ENCODE measurements at places on chromosomes 1 and 21.

DNA sequence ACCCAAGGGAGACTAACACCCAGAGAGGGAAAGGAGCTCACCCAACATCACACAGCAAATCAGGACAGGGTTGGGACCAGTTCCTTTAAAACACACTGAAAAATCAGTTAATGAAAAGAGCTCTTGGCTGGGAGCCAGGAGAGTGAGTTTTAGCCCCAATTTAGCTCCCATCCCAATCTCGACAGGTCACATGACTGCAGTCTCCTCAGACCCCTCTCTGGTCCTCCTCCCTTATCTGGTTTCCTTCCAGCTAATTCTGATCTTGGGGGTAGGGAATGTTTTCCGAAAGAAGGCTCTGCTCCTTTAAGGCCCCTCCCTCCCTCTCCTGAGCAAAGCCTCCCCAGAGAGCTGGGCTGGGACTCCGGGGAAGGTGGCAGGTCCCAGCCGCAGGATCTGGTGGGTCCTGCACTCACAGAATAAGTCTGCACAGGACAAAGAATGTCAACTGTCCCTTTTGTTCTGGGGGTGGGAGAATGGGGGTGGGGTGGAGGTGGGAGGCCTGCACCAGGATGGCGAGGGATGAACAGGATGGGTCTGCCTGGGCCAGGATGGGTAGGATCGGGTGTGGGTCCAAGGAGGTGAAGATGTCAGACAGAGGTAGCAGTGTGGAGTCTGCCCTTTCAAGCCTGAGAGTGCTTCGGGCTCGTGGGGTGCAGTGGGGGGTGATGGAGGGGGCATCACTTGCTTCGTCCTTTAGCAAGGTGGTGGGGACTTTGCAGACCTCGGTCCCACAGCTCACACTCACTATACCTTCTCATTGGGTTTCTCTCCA lies 57.3 kb upstream of the SSBP3 start:
- DNase-seq: no peak

GRCh38 chr1:184152434-184152898 lies 100.9 kb downstream of the TSEN15 start:
- no peak for DNase-seq

DNA sequence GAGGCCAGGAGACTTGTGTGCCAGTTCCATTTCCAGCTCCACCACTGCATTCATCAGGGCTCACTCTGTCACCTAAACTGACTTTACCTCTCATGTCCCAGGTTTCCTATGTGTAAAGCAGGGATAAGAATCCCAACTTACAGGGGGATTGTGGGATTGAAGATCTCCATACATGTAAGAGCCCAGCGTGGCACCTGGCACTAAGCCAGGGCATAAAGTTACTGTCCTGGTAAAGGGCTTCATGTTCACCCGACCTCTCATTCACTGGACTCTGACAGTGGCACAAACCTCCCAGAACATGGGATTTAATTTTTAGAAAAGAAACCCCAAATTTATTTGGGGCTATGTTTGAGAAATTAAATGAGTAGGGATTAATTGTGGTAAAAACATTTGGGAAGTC lies 8.9 kb upstream of the IGFN1 start:
- DNase-seq: no peak

- no peak for DNase-seq
Measured at GRCh38 chr1:43302721-43303470, 2.1 kb downstream of the TIE1 start.

DNA sequence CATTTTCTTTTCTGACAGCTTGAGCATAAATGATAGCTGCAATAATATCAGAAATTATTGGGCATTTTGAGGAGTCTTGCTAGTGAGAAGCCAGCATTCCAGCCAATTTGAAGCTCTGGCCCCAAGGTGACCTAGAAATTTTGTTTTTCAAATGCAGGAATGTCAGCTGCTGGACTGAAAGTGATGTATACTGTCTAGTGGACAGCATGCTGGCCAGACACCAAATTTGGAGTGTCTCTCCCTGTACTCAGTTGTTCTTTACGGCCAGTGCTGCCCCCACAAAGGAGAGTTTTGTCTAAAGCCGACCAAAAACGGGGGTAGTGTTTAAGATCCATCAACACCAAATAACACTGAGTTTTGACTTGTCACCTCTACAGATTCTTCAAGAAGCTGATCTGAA lies 5.2 kb downstream of the RGS7 start:
- DNase-seq: no peak

GRCh38 chr1:36842448-36842847 lies 191.9 kb downstream of the GRIK3 start:
- DNase-seq: no peak

- no peak for DNase-seq
Measured at GRCh38 chr1:114037962-114038816, 58.9 kb downstream of the OLFML3 start.

Data from activated CD8-positive, alpha-beta memory T cell treated with anti-CD3 and anti-CD28 coated beads for 1 hour (primary cell).